ENCODE measurements at places on chromosomes 3 and 15. TPM values are rescaled to one million over a fixed set of nuclear protein-coding genes. Genes with fewer than 3 reads are reported as not detected.
A peak's percentile ranks its signal among the peaks of the same experiment; 100 is the strongest.

- H3K27me3 ChIP-seq: no peaks in the 10 kb centered on the region
- no peaks in the 10 kb centered on the region for H3K4me1 ChIP-seq
- H3K36me3 ChIP-seq: no peaks in the 10 kb centered on the region
- DNase-seq: no peak
- no peak overlapping the region for H3K4me3 ChIP-seq
- H3K27ac ChIP-seq: no peak overlapping the region
Observed at GRCh38 chr3:154657218-154657617, 227.2 kb upstream of the GPR149 start.

- no peaks in the 10 kb centered on the region for H3K36me3 ChIP-seq
- H3K27ac ChIP-seq: no peak overlapping the region
- no peak overlapping the region for H3K4me3 ChIP-seq
- DNase-seq: no peak
- no peaks in the 10 kb centered on the region for H3K27me3 ChIP-seq
Observed at GRCh38 chr15:49415149-49415548, 7.9 kb upstream of the FGF7 start.

- H3K27ac ChIP-seq: no peak overlapping the region
- H3K4me3 ChIP-seq: no peak overlapping the region
- H3K36me3 ChIP-seq: no peaks in the 10 kb centered on the region
- H3K4me1 ChIP-seq: peaks cover 44% of the 10 kb centered on the region
Observed at GRCh38 chr3:134667956-134668355, 17.1 kb upstream of the KY start.

GRCh38 chr15:75902129-75902557 lies 1.5 kb upstream of the FBXO22 start:
- no peaks in the 10 kb centered on the region for H3K27me3 ChIP-seq
- peaks cover 13% of the 10 kb centered on the region for H3K4me1 ChIP-seq
- DNase-seq: peak; percentile 66
- peak overlapping the region; percentile 23 for H3K27ac ChIP-seq
- no peak overlapping the region for H3K4me3 ChIP-seq

Gene CELF6
- 1.2 TPM for total RNA-seq

Gene SLC22A14
- total RNA-seq: 0.18 TPM

Gene ANKRD63
- total RNA-seq: 0.22 TPM

Gene LIPH
- 0.18 TPM for total RNA-seq
